ENCODE measurements at places on chromosomes 3 and 15.

DNA sequence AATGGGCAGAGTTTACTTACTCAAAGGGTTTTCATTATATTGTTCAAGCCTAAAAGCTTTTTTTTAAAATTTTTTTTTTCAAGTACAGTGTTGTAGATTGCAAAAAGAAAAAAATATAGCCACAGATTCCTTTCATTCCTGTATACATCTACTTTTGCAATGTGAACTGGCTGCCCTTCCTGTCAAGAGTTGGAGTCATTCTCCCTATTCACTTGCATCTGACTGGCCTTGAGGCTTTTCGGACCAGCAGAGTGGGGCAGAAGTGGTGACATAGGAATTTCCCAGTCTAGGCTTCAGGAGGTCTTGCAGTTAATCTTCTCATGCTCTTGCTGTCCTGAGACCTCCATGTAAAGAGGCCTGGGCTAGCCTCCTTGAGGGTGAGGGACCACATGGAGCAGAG, 218.3 kb upstream of the CFAP20DC start:
- no peak for DNase-seq

DNA sequence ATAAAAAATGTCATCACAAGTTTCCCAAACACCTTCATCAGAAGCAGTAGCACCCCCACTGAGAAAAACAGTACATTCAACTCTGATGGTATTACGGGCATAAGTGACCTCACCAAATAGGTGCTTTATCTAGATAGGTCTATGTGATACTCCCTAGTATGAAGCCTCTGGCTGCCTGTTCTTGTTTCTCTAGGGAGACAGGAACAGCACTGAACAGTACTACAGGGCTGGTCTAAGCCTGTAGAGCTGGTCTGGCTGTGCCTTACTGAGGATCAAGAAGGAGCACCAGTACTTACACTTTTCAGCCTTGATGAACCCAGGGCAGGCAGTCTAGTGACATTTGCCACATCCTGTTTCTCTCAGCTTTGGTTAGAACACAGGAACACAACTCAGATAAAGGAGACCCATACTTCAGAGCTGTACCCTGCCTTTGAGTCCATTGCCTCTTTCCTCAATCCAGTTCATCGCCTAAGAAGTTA, 35.9 kb downstream of the OXNAD1 start:
- DNase-seq: no peak

DNA sequence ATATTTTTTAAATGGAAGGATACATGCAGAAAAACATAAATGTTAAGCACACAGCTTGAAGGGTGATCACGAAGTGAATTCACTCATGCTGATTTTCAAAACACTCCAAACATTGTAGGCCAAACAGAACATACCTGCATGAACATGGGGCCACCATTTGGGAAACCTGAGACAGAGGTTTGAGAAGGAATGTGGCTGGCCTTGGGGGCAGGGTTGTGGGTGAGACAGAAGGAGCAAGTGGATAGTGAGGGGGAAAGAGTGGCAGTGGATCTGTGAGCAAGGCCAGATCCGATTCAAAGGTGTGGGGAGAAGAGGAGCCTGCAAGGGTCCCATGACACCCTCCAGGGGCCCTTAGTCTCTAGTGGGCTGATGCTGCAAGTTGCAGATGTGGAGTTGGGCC, 94.9 kb downstream of the HMG20A start:
- DNase-seq: no peak

DNA sequence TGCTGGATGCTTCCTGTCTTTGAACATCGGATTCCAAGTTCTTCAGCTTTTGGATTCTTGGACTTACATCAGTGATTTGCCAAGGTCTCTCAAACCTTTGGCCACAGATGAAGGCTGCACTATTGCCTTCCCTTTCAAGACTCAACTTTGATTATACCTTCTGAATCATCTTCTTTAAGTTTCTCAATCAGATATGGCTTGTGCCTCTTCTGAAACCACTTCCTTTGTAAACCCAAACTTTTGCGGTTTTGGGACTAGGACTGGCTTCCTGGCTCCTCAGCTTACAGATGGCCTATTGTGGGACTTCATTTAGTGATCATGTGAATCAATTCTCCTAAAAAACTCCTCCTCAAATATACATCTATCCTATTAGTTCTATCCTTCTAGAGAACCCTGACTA, 47.1 kb upstream of the CADPS start:
- no peak for DNase-seq
